Upper lobe of left lung (tissue), 6 donors: ENCODE measurements at places on chromosomes 4 and X. TPM values are rescaled to one million over a fixed set of nuclear protein-coding genes. Genes with fewer than 3 reads are reported as not detected.

HMGN5 gene
- total RNA-seq: 8.9 TPM

LRIT3 gene
- total RNA-seq: not detected

GATA1 gene
- 1.6 TPM for total RNA-seq

RASL11B gene
- 0.30 TPM for total RNA-seq

MAP9 gene
- 9.3 TPM for total RNA-seq

CTSO gene
- total RNA-seq: 19.9 TPM
